ENCODE measurements at places on chromosomes 16 and 17.

DNA sequence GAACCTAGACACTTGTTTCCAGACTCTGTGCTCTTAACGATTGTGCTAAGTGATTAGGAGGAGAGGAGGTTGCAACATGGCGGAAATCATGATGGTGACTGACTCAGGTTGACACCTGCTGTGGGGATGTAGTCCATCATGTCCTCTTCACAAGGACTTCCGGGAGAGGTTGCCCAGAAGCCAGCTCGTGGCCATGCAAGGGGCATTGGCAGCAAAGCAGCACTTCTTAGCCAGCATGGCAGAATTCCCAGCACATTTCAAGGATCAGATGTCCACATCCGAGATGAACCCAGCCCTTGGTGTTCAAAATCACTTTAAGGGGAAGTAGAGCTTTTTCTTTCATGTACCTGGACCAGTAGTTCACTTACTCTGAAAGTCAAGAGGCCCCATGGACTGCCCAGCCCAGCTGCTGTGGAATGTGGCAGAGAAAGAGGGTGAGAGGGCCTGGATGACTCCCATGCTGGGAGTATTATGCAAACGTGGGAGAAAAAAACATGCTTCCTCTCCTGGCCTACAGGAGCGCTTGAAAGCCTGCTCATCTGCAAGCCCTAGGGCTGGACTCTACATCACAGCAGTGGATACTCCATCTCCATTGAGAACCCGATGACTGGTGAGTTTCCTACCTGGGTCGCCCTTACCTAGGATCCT lies 65.5 kb downstream of the IRX6 start:
- DNase-seq, result no peak

GRCh38 chr16:6957681-6958080 lies 375.0 kb upstream of the RBFOX1 start:
- DNase-seq, result no peak

GRCh38 chr17:8611137-8611536 lies 19.4 kb downstream of the MYH10 start:
- no peak for DNase-seq

GRCh38 chr17:58305626-58306025 lies 23.0 kb downstream of the TSPOAP1 start:
- DNase-seq, result no peak

- no peak for DNase-seq
Observed at GRCh38 chr17:73498886-73499554, 145.2 kb downstream of the SDK2 start.

GRCh38 chr17:50257676-50258224 lies 16.5 kb upstream of the TMEM92 start:
- no peak for DNase-seq

- no peak for DNase-seq
Observed at GRCh38 chr16:19824216-19824615, 60.4 kb downstream of the GPRC5B start.

DNA sequence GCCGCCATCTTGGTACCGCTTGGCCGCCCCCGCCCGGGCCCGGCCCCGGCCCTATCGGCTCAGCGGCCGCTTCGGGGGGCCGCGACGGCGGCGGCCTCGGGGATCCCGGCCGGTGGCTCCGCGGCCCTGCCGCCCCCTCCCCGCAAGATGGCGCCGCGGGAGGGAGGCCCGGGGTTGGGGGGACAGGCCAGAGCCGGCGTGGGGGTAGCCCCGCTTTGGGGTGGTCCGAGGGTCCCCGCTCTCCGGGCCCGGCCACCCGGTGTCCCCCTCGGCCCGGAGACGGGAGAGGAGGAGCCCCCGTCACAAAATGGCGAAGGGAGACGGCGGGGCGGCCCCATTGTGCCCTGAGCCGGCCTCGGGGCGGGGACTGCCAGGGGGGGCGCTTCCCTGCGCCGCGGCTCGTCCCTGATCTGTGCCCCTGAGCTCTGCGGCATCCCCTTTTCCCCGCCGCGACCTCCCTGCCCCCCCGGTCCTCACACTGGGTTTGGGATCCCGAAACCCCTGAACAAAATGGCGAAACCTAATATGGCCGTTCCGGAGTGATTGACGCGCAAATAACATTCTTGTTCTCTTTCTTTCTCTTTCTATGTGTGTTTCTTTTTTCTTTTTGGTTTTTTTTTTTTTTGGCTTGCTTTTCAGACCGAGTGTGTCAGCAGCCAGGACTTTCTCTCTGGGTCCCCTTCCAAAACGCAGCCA lies 986 bp downstream of the HAPSTR1 start:
- DNase-seq, result peak; percentile 49

DNA sequence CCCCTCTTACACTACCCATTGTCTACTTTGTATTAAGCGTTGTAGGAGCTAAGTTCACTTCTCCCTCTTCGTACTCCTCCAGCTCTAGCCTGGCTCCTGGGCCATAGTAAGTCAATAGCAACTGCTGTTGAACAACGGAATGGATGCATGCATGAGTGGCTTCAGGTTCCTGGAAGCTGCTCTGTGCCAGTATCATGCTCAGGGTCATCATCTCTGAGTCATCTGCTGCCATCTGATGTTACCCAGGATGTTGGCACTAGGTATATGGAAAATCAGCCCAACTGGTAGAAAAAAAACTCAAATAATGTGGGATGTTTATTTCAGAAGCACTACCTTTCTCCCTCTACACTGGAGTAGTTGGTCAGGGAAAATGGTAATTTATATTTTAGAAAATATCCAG lies 536.8 kb downstream of the NPIPA7 start:
- no peak for DNase-seq

- DNase-seq, result no peak
Observed at GRCh38 chr17:14057591-14057990, 11.7 kb upstream of the COX10 start.

- DNase-seq, result no peak
Observed at GRCh38 chr17:57809879-57810278, 40.0 kb downstream of the MRPS23 start.

GRCh38 chr16:84294531-84295142 lies at the start of gene WFDC1:
Gene WFDC1 (plus strand): TSS chr16:84294878. CDS start chr16:84294972, 94 bp downstream.
- peak; percentile 34 for DNase-seq

- DNase-seq, result peak; percentile 41
Observed at GRCh38 chr17:64920419-64921172, 1.3 kb upstream of the LRRC37A3 start.

DNA sequence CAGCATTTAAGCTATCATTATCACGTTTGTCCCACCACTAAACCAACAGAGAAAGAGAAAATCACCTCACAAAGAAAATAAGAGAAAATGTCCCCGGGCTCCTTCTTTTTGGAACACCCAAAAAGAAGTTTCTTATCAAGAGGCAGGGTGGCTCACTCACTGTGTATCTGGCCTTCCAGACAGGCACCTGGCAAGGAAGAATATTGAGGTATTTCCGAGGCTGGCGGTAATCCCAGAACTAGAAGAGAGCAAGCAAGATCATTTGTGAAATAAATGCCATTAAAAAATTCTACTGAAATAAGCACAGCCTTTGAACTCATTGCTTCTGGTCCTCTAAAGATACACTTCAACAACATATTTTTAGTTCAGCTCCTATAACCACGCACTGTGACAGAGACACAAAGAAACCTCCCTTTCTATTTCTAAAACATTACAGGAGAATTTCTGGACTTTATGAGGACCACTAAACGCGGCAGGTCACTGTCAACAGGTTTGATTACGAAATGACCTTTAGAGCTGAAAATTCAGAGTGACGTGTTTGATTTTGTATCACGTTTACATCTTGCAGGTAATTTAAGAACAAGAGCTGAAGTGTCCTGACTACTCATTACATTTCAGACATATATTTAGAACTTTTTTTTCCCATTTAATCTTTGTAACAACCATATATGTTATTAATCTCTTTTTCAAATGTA lies 61.0 kb downstream of the WDR59 start:
- no peak for DNase-seq

GRCh38 chr17:54864636-54865356 lies 35.9 kb upstream of the TOM1L1 start:
- DNase-seq, result no peak

GRCh38 chr17:31560616-31561235 lies 169.3 kb downstream of the RAB11FIP4 start:
- DNase-seq, result no peak

DNA sequence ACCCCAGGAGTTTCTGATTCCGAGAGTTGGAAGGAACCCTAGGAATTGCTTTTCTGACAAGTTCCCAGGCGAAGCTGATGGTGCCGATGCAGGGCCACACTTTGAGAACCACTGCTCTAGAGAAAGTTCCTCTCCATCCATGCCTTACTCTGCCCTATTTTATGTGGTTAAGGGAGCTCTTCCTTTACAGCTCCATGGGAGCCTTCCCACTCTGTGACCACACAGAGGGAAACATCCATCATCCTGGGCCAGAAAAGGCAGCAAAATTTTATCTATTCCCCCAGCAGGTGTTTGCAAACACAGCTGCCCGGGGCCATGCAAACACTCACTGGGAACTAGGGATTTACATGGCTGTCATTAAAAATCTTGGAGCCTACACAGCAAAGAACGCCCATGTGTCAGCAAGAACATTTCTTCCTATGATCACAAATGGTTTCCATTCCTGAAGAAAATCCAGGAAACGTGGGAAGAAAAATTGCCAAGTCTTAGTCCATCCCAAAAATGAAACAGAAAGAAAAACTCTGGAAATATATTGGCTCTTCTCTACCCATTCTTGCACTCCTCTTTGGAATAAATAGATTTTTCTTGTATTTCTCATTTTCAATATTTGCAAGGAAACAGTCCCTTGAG lies 252.7 kb downstream of the PMP22 start:
- DNase-seq, result no peak

GRCh38 chr16:82344157-82344556 lies 174.1 kb upstream of the MPHOSPH6 start:
- DNase-seq, result peak; percentile 1

DNA sequence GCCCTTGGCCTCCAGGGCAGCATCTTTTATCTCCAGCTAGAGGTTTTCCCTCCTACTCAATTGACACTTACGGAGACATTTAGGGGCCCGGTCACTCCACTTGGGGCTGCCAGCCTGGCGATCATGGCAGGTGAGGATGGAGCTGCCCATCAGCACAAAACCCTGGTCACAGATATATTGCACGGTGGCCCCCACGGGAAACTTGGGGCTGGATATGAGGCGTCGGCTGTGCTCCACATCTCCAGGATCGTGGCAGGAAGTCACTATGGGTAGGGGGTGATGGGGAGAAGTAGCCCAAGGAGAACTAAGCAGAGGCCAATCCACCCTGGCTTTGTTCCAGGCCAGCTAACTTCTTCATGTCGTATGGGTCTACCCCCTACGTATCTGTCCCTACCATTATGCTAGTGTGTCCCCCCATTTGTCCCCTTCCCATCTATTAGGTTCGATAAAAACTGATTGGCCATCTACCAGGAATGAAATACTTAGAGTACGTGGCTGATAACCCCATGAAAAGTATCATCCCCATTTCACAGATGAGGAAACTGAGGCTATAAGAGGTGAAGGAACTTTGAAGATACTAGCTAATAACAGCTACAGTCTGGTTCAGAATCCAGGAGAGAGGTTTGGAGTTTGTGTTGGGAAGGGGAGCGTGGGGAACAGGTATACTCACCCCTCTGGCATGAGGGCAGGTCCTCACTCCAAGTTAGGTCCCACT lies 6.1 kb upstream of the PHF12 start:
- DNase-seq, result no peak

DNA sequence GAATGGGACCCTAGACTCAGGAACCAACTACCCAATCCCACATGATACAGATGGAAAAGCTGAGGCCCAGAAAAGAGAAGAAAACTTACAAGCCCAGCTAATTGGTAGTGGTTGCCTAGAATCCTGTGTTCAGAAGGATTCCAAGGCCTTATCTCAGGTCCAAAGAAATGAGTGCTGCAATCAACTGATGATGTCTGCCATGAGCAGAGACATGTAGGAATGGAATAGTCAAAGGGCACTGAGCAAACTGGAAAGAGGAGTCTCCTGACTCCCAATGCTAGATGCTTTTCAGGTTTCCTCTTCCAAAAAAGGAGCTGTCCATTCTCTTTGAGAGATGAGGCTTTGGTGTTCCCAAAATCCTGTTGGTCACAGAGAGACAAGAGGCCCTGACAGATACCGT lies 210.6 kb downstream of the ZNF423 start:
- DNase-seq, result no peak

DNA sequence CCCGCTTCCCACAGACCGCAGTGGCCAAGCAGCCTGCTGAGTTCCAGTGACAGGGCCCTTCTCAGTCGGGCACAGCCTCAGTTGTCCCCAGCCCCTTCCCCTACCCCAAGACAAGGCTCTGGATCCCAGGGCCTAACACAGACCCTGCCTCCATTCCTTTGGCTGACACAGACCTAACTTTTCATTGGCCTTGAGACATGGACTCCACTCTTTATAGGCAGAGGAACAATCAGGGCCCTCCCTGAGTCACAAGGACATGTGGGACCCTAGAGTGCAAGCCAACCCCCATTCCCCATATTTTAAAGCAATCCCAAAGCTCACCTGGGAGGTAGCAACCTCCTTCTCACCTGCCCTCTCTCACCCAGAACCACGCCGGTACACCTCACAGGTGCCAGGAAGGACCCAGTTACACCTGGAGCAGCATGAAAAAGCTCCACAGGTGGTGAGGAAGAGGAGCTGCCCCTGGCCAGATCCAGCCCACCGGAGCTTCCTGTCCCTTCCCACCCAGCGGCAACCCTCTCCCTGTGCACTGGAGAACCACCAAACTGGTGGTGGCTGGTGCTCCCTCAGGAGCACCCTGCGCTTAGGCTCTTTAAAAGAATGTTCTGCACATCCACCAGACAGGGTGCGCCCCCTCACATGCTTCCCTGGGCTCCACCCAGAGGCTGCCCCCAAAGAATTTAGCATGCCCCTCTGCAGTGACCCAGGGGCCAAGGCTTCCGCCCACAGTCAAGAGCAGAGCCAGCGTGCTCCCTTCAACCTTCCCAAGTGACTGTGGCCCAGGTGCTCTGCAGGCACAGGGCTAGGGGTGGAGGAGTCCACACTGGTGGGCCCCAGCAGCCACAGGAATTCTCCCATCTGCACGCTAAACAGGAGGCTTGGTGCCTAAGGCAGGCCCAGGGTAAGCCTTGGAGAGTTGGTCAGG lies 3.4 kb downstream of the MNT start:
- DNase-seq, result no peak

- DNase-seq, result peak; percentile 92
Observed at GRCh38 chr16:30896889-30897733, 697 bp downstream of the CTF1 start.

GRCh38 chr16:25626172-25626571 lies 65.6 kb upstream of the HS3ST4 start:
- no peak for DNase-seq

GRCh38 chr16:1906055-1906845 lies 12.0 kb downstream of the HS3ST6 start:
- DNase-seq, result no peak

GRCh38 chr16:1290063-1290501 lies 19.4 kb upstream of the UBE2I start:
- peak; percentile 31 for DNase-seq

DNA sequence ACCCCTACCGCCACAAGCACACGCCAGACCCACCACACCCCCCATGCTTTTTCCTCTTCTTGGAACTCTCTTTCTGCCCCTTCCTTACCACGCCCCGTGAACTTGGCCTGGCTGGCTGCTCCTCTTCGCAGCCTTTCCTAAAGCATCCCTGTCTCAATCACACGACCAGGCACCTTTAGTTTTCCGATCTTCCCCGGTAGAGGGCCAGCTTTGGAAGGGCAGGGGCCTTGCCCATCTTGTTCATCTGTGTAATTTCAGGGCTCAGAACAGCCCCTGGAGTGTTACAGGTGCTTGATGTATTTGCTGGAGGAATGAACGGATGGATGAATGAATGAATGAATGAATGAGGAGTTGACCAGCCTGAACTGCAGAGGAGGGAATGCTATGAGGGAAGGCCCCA lies 3.7 kb downstream of the SPPL2C start:
- no peak for DNase-seq

GRCh38 chr17:51661403-51661802 lies 401.1 kb downstream of the UTP18 start:
- no peak for DNase-seq

- no peak for DNase-seq
Observed at GRCh38 chr17:55063885-55064874, 95.6 kb downstream of the STXBP4 start.
